SW 1271 (cell line): ENCODE measurements at places on chromosomes 12 and 14.

DNA sequence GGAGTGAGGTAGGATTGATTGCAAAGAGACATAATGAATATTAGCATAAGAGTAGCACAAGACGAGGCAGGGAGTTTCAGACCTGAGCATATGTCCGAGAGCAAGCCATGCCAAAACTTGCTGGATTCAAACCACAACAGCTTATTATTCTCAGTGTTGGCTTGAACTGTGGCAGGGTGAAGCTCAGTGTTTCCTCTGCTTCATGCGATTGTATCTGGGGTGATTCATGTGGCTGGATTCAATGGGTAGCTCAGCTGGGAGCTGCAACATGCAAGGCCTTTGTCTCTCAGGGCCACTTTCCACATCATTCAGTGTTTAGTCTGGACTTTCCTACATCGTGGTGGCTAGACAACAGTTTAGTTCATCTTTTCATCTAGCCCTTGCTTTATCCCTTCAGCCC is 22.1 kb upstream of the E2F7 start:
- no peak for DNase-seq

GRCh38 chr12:121232977-121233627 is 23.2 kb downstream of the P2RX4 start:
- DNase-seq, result no peak

- DNase-seq, result no peak
These were observed 18.8 kb upstream of the RAP1B start for GRCh38 chr12:68591734-68592418.

DNA sequence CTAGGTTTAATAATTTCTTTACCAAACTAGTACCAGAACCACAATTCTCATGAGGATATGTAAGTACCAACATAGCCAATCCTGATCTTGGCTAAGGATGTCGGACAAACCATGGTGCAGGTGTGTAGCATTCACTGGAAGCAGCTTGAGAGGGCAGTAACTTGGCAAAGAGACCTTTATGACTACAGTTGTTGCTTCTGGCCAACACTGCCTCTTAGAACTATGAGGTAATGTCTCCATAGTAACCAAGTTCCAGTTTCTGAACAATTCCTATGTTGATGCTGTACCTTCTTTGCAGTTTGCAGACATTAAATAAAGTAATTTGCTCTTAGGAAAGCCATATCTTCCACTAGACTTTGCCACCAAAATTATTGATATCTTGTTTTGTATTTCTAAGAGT is at the start of gene LMNTD1:
Gene LMNTD1, minus strand, starts transcription at position 186 of the 400 bp plus-strand sequence. CDS start 324 bp downstream, outside the sequence.
- no peak for DNase-seq

DNA sequence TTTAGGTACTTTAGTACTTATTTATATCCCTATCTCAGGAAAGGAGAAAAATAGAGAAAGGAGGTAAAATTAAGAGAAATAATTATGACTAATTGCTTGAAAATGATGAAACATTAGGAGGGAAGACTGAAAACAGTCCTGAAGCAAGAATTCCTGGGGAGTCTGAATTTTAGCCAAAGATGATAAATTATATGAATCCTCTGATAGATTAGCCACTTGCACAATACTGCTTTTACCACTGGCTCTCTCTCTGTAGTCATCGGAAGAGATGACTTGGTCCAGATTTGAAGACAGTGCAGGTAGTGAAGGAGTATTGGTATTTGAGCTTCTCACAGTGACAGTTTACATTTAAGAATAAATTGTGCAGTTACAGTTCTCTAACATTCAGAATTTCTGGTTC is 83.8 kb upstream of the CLEC14A start:
- no peak for DNase-seq
